NCI-H1105 (cell line): ENCODE measurements at places on chromosomes 5 and 9.

- DNase-seq = peak; percentile 16
These were observed 27.0 kb downstream of the MAT2B start for GRCh38 chr5:163532171-163533084.

GRCh38 chr9:132994410-132995120, 16.1 kb downstream of the GFI1B start:
- DNase-seq = no peak

- DNase-seq = no peak
These were observed 507.3 kb upstream of the TNC start for GRCh38 chr9:115625251-115625650.

GRCh38 chr5:160375166-160375565, 4.7 kb upstream of the C1QTNF2 start:
- DNase-seq = no peak

- DNase-seq = no peak
These were observed 51.5 kb downstream of the NXNL2 start for GRCh38 chr9:88586452-88586851.

DNA sequence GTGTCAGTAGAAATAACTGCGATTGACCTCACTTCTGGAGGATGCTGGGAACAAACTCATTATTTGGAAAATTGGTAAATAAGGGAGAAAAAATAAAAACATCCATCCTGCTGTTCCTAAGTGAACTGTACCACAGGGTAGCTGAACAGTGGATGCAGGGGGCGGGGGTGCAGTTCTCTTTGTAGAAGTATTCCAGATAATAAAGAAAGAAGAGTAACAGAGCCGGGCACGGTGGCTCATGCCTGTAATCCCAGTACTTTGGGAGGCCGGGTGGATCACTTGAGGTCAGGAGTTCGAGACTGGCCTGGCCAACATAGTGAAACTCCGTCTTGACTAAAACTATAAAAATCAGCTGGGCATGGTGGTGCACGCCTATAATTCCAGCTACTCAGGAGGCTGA, 132.1 kb downstream of the COL23A1 start:
- DNase-seq = no peak

- no peak for DNase-seq
These were observed 748 bp downstream of the LCN9 start for GRCh38 chr9:135663857-135664256.

DNA sequence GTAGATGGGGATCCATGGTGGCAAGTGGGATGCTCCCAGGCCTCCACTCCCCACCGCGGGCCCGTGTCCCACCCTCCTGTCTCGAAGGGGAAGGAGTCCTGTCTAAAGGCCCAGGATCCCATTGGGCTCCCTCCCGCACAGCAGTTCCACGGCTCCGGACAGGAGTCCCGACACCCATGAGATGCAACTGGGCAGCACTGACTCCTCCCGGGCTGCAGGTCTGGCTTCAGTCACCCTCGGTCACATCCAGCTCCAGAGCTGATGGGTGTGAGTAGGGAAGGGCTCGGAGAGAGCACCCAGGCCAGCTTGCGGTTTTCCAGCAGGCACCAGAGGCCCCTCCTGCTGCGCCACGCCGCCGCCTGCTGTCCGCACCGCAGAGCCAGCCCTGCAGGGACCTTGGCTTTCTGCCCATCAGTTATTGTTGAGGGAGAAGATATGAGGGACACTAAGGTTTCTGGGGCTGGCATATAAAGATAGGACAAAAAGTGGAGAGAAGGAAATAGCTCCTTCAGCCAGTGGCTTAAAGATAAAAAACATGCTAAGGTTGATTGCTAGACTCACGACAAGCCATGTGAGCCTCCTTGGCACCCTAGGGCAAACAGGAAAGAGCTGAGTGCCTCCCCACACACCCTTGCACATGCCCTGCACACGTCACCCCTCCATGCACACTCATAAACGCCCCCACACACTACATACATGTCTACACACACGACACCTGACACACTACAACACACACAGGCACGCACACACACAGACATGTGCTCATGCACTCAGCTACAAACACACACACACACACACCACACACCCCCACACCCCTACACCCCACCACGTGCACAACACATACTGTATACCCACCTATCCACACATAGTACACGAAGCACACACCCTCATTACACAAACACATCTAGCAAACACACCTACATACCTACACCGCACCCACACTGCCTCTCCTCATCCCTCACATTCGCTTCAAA, 79.0 kb downstream of the AK8 start:
- no peak for DNase-seq

GRCh38 chr5:83401775-83402174, 69.8 kb upstream of the VCAN start:
- DNase-seq = no peak

DNA sequence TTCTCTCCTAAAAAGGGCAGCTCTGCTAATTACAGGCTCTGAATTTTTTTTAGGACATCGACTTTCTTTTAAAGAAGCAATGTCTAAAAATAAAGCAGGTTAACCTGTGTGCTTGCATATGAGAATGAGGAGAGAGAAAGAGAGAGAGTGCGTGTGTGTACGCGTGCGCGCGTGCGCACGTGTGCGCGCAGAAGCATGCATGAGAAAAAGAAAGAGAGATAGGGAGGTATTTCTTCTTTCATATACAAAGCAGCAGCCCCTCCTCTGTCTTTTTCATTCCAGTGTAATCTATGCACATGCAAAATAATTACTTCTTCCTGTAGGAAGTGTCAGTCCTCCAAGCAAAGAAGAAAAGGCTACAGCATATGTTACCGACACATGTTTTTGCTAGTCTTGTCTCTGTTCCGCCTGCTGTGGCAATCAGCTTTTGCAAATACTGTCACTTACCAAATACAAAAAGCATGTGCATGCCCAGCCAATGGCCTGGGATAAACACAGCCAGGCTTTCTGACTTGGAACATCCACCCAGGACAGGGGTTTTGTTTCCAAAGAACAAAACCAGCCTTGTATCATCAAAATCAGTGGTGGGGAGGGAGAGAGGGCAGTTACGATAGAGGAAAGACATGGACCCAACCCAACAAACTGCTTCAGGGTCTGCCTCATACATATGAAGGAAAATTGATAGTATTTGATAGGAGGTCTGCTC, 252.3 kb upstream of the SLC24A2 start:
- DNase-seq = peak; percentile 17

DNA sequence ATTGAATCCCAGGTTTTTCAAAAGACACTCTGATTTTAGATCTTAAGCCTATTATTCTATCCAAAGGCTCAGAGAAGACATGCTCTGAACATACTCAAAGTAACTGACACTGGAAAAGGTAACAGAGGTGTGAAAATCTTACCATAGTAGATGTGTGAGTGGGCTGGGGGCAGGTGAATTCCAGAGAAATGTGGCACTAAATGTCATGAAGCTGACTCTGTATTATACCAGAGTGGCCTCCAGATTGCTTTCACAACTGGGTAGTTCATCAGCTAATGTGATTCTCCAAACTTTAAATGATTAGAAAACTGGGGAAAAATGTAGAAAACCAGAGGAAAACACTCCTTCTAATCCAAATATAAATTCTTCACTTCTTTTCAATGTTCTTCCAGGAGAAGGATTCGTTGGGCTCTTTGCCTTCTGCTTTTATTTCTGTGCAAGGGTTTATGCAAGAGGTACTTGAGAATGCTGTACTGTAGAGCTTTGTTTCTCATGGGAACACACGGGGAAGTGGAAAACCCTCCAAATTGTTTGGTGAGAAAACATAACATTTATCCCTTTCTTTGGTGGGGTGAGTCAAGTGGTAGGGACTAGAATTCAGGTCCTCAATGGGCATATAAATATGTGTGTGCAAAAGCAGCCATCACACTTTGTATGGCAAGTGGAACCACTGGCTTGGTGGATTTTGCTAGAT, at the start of gene SCGB3A2:
TSS of gene SCGB3A2 (plus strand) at position 646 of the 694 bp plus-strand sequence. CDS start 93 bp downstream, outside the sequence.
- no peak for DNase-seq

GRCh38 chr5:169670769-169671525, 33.9 kb downstream of the DOCK2 start:
- DNase-seq = no peak

DNA sequence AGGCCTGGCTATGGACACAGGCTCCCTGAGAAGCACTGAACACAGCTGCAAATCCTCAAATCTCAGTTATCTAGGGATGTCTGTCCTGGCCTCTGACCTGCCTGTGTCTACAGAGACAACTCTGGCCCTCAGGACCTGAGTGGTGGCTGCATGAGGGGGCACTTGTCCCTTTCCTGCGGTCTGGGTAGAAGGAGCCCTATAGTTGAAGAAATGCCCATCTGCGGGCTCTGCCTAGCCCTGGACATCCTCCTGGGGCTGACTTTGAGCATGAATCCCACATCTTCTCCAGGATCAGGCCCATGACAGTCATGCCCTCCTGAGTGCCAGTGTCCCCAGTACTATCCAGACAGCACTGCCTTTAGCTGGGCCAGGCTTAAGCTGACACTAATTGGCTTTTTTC, 10.0 kb downstream of the DNAJB5 start:
- DNase-seq = no peak

- no peak for DNase-seq
These were observed 107.8 kb downstream of the WNK2 start for GRCh38 chr9:93291536-93292287.

GRCh38 chr9:106784076-106784475, 78.9 kb upstream of the ZNF462 start:
- DNase-seq = no peak

DNA sequence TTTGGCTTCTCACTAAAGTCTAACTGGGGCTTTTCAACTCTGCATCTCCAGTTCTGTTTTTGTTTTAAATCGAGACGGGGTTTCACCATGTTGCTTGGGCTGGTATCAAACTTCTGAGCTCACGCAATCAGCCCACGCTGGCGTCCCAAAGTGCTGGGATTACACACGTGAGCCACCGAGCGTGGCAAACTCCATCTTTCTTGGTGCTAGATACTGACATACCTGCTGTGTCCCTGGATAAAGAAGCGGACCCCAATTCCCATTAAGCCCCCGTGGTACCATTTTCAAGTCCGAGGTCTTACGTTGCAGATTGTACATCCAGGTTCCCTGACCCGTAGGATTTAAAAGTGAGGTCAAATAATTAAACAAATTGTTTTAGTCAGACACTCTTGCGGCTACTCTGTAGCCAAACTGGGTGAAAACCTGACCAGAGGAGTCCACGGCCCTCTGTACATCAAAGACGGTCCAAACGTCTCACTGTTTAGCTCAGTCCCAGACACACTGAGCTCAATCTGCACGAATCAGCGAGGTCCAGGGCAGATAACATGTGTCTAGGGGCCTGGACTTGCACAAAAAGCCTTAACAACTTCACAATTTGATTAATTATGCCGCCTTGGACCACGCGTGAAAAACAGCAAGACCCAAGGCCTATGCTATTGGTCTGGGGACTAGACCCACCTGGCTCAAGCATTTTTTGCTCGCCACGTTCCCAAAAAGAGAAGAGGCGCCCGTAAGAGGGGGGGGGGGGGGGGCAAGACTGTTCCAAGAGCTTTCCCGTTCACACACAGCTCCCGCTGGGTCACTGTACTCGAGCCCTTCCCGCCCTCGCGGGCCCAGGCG, 727 bp upstream of the DNAJA1 start:
- DNase-seq = peak; percentile 44

DNA sequence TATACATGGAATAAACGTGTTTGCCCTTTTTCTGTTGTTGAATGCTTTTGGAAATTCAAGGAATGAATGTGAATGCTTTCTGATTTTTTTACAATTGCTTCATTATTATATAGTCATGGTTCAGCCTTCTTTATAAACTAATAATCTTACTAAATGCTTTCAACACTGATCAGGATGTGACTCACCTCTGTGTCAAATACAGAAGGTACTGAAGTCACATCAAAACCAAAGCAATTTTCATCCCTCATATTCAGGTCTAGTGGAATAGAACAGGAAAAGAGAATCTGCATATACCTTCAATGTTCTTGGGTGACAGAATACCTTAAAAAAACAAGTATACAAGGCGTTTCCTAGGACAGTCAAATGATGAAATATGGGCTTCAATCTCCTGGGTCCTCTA, 170.7 kb downstream of the PDE4D start:
- no peak for DNase-seq

GRCh38 chr5:173289372-173289771, 38.8 kb downstream of the STC2 start:
- no peak for DNase-seq

- no peak for DNase-seq
These were observed 256.2 kb downstream of the FER start for GRCh38 chr5:109003928-109004327.

DNA sequence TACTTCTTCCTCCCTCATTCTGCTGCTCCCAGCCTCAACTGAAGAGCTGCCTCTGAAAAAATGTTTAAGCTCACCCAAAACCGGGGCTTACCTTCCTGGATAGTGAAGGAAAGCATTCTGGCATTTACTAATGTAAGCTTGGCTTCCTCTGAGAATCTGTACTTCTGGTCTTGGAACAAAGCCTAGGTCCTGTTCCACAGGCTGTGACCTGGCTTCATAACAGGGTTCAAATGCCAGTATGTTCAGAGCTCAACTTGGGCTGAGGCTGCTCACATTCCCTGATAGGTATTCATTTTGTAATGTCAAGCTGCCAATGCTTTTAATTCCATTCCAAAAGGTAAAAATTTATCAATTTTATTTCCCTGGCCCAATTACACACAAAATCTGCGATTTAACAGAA, 411.7 kb upstream of the KCNN2 start:
- no peak for DNase-seq

DNA sequence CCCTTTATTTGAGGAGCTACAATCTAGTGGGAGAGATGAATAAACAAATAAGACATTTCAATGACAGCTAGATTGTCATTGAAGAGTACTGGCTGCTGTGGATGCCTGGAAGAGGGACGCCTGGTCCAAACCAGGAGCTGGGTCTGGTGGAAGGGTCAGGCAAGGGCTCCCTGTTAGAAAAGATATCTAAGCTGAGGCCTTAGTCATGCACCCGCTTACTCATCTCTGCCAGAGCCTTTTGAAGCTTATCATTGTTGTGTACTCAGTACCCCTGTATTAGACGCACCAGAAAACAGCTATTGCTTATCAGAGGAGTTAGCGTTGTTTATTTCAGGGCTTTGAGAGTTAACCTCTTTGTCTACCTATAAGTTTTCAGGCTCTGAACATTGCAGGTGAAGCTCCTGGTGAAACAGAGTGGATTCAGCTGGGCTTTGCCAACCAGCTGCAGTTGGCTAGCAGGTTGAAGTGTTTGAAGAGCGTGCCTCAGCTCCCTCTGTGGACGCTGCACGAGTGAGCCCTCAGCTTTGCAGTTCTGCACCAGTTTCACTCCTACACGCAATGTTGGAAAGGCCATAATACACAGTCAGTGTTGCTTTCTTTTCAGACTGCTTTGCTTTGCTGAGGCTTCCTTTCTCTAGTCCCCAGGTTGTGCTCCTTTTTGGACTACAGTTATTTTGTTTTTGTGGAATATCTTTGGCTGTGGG, 5.6 kb upstream of the GPR151 start:
- no peak for DNase-seq

DNA sequence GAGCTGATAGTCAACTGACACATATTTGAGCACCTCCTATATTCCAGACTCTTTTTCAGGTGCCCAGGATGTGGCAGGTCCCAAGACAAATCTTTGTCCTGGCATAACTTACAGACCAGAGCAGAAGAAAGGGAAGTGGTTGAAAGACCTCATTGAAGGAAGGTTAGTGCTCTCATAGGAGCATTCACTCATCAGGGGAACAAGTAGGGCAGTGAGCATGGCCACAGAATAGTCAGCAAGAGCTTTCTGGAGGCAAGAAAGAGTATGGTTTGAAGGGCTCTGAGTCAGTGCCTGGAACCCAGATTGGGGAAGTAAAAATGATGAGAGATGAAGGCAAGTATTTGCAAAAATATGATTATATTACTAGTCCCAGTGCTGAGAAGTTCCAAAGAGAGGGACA, 25.0 kb upstream of the ERMP1 start:
- DNase-seq = no peak

GRCh38 chr5:37855438-37855837, 15.6 kb upstream of the GDNF start:
- DNase-seq = no peak
